Stimulated activated CD8-positive, alpha-beta memory T cell treated with anti-CD3 and anti-CD28 coated beads, Interleukin-7, amount 100 ng/mL, for 24 hours (primary cell): ENCODE measurements at places on chromosomes 13 and 19.

DNA sequence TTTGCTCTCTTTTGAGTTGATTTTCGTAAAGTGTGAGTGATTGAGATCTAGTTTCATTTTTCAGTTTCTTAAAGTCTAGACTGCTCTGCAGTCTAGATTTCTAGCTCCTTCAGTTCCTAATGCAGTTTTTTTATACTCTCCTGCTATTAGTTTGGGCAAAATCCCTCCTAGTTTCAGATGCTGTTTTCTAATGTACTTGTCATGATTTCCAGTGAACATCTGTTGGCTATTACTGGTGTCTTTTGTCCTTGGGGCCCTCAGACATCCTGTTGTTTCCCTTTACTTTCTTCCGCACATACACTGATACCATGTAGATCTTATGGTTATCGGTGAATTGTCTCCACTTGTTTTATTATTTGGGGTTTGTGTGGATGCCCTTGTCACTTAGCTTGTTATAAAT lies 292.1 kb downstream of the TDRD3 start:
- DNase-seq, result no peak

DNA sequence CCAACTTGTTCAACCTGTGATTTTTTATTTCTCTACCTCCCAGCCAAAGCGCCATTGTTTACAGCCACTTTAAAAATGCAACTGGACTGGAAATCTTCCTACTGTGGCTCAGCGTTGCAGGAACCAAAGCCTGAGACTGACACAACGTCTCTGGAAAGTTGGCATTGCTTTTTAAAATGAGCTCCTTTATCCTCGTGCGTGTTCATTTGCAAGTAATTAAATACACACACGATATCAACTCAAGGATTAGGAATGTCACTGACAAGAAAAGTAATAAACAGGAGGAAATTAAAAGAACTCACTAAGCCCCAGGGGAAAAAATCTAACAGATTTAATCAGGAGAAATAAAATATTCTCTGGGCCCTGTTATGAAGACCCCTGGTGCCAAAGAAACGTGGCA lies 184.6 kb upstream of the IRS2 start:
- no peak for DNase-seq

- no peak for DNase-seq
These were observed 518 bp upstream of the PLPP2 start for GRCh38 chr19:291561-292280.

GRCh38 chr19:56167064-56167578 lies 8.7 kb upstream of the GALP start:
- no peak for DNase-seq

DNA sequence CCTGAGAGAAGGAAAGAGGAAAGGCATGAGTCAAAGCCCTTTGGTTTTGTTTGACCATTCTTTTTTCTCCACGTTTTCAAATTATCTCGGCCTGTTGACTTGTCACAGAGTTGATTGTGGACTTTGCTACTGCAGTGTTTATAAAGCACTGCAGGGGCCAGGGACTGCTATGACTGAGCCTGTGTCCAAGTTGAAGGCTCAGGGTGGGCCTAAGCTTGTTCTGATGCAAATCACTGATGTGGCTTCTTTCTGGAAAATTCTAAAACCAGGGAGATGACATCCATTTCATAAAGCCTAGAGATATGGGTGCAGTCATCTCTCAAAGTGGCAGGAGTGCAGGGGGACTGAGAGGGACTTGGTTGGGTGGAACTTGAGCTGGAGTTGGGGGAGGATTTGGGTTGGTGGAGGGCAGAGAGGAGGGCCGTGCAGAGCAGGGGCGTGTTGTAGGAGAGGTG lies 1.2 kb upstream of the CXCL17 start:
- no peak for DNase-seq

DNA sequence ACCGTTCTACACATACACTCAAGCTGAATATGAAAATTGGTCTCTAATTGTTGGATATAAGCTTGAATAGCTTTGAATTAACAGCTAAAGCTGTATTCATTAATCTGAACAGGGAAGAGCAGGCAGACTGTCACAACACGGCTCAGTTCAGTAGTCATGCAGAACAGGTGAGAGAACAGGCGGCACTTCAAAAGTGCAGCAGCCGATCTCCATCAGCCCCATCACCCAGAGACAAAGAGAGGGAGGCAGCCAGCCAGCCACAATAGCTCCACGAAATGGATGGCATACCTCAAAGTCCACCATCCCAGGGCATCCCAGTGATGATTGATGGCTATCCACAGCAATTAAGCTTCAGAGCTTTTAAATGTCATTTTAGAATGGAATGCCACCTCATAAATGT lies 419.2 kb downstream of the OLFM4 start:
- DNase-seq, result no peak

- no peak for DNase-seq
These were observed at the start of gene ZNF728 for GRCh38 chr19:23002690-23003422. Gene ZNF728 (minus strand): TSS chr19:23003176. CDS start chr19:23003030, 146 bp downstream.

DNA sequence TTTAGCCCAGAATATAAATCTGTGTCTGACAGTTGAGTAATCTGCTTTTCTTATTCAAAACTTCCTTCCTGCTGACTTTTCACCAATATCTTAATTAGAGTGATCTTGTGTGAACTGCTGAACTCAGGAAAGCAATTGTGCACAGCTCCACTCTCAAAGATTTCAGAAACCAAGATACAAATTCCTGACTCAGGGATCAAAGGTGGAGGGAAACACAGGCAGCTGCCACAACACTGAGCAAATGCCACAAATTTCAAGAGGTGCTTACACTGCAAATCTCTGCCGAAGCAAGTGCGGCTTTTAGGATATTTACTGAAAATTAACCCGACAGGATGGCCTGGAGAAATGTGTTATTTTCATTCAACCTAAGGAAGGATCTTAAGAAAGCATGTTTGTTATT lies 111.4 kb downstream of the STOML3 start:
- no peak for DNase-seq
